ENCODE measurements at places on chromosomes 5 and 9.

GRCh38 chr9:84285381-84285780 is 55.2 kb downstream of the SLC28A3 start:
- DNase-seq, result no peak

DNA sequence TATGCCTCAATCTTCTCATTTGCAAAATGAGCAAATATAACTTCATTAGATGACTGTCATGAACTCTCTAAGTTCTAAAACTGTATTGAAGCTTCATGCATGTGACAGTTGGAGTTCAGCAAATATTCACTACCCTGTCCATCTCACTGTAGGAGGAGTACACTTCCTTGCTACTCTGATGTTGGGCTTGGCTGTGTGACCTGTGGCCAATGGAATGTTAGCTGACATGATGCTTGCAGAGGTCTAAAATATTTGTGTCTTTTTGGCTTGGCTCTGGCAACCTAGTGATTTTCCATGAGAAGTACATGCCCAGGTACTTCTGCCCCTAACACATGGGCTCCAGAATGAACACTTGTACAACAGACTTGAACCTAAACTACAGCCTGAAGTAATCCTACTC is 203.1 kb upstream of the ANKH start:
- no peak for DNase-seq

GRCh38 chr9:32783168-32783891 is at the start of gene TMEM215:
TMEM215 (plus strand) TSS chr9:32783540; CDS start chr9:32784184, 644 bp downstream.
- no peak for DNase-seq

GRCh38 chr5:43485406-43485805 is 1.7 kb upstream of the TMEM267 start:
- DNase-seq, result no peak

- DNase-seq, result no peak
Measured at GRCh38 chr5:134824681-134825080, 21.1 kb upstream of the C5orf24 start.

DNA sequence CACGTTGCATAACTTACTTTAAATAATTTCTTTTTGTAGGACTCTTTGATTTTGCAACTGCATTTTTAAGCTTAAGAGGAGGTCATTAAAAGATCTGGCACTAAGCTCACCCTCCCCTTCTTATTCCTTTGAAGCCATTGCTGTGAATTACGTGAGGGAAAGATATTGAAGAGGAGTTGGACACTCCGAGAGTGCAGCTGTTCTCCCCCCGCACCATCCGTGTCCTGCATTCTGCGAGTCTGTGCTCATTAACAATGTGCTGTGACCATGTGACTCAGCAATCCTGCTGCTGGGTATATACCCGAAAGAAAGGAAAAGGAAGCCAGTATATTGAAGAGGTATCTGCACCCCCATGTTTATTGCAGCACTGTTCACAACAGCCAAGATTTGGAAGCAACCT is 40.0 kb downstream of the NXNL2 start:
- no peak for DNase-seq

GRCh38 chr9:136771907-136772415 is 7.6 kb upstream of the LCN15 start:
- no peak for DNase-seq

DNA sequence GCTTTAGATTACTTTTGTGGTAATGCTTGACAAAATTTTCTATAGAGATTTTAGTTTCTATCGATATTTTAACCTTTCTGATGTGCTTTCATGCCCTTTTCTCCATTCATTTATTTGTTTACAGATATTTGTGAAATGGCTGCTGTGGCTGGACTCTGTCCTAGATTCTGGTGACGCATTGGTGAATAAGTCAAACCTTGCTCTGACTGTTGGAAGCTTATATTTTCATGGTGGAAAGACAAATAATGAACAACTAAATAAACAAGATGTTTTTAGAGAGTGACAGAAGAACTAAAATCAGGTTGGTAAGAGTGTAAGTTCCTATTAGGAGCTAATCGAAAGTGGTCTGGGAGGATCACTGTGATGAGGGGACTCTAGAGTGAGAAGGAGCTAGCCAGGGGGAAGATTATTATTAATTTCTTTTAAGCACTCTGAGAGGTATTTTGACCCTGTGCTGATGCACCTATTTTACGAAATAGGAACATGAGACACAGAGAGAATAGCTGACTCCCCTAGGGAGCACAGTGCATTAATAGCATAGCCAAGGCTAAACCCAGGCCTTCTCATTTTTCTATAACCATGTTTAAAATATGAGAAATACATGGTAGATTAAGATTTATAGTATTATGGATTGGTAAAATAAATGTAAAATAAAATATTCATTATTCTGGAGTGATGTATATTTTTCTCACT is 411.9 kb upstream of the ARRDC3 start:
- DNase-seq, result no peak

DNA sequence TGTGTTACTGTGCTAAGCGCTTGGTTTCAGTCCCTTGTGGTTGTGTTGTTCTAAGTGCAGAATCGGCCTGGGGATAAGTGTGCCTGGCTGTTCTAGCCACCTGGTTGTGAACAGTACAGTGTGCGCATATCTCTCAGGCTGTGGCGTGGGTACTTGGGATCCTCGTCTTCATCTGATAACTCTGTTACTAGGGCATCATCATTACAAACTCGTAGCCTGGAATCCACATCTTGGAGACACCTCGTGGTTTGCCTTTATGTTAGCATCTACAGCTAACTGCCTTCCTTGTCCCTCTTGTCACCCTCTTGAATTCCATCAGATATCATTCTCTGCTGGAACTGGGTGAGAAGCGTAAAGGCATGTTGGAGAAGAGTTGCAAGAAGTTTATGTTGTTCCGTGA is 41.5 kb downstream of the SPTAN1 start:
- no peak for DNase-seq

DNA sequence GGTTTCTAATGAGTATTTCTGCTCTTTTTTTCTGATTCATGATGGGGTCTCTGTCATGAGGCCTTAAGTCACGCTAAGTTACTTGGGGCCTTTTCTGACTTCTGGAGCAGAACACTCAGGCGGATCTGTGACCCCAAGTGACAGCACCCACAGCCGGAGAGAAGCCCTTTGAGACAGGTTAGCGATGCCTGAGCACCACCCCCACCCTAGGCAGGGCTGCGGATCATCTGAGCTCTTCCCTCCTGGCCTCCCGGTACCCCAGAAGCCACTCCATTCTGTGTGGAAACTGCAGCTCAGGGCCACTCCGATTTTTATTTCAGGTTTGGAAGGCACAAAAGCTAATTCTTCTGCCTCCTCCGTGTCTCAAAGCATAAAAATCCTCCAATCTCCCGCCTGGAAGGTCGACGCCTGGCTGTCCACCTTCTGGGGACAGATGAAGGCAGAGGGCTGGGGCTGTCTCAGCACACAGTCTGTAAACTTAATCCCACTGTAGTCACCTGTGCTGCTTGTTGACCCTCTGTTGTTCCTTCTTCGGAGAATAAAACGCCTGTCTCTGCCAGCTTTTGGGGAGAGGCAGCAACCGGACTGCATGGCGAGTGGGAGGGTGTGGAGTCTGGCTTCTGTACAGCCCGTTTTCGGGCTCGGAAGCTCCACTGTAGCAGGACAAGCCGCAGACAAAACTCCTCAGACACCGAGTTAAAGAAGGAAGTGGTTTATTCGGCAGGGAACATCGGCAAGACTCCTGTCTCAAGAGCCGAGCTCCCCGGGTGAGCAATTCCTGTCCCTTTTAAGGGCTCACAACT is 88.8 kb downstream of the SPRY4 start:
- DNase-seq, result no peak

DNA sequence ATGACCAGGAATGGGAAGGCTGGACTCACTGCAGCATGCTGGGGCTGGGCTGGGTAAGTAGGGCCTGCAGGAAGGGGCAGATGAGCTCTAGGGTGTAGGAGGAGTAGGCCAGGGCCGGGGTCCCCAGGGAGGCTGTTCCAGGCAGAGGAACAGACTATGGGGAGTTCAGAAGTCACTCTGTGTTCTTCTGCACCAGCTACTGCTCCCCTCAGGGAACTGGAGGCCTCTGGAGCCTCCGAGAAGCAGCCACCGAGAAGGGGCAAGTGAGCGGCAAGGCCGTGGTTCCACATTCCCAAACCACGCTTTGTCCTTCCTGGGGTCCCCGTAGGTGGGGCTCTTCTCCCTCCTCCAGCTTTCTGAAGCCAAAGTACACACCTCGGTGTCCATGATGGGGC is 8.4 kb upstream of the SLC2A6 start:
- no peak for DNase-seq

GRCh38 chr5:132419502-132420468 is 50.3 kb downstream of the SLC22A5 start:
- peak; percentile 45 for DNase-seq

DNA sequence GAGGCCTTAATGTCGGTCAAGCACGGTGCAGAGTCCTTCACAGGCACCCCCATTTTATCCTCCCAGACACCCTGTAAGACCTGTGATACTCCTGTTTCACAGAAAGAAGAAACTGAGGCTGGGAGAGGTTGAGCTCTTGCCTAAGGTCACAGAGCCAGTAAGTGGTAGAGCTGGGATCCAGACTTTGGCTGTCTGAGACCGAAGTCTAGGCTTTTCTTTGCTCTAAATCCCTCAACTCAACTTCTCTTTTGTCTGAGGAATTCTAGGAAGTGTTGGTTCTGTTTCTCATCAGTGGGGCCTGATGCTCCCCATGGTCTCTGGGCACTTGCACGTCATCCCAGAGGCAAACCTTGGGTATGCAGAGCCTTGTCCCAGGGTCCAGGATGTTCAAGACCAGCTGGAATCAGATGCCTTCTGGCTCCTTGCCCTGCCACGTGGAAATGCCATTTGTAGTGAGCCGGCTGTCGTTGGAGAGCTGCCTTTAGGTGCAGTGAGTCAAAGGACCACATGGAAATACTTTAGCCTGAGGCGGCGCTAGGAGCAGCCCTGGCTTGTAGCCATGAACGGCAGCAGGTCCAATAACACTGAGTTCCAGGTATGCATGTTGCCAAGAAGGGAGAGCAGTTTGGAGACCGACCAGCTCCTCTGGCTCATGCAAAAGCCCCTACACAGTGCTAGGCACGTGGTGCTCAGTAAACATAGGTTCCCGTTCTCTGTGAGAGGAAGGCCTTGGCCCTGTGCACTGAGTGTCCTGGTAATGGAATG is 9.2 kb downstream of the DCANP1 start:
- no peak for DNase-seq

DNA sequence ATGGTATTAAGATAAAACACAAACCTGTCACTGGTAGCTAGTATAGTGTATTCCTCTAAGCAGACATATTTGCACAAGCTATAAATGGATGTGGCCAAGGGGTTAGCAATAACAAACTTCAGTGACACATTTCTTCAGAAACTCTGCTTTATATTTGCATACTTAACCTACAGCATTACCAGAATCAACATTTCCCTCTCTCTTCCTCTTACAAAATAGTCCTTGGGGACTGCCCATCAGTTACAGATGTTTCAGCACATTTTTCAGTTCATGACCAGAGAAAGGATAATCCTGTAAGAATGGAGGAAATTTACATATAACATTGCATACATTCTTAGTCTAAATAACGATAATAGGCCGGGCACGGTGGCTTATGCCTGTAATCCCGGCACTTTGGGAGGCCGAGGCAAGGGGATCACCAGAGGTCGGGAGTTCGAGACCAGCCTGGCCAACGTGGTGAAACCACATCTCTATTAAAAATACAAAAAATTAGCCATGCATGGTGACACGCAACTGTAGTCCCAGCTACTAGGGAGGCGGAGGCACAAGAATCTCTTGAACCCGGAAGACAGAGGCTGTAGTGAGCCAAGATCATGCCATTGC is 25.3 kb upstream of the SLC1A1 start:
- no peak for DNase-seq

DNA sequence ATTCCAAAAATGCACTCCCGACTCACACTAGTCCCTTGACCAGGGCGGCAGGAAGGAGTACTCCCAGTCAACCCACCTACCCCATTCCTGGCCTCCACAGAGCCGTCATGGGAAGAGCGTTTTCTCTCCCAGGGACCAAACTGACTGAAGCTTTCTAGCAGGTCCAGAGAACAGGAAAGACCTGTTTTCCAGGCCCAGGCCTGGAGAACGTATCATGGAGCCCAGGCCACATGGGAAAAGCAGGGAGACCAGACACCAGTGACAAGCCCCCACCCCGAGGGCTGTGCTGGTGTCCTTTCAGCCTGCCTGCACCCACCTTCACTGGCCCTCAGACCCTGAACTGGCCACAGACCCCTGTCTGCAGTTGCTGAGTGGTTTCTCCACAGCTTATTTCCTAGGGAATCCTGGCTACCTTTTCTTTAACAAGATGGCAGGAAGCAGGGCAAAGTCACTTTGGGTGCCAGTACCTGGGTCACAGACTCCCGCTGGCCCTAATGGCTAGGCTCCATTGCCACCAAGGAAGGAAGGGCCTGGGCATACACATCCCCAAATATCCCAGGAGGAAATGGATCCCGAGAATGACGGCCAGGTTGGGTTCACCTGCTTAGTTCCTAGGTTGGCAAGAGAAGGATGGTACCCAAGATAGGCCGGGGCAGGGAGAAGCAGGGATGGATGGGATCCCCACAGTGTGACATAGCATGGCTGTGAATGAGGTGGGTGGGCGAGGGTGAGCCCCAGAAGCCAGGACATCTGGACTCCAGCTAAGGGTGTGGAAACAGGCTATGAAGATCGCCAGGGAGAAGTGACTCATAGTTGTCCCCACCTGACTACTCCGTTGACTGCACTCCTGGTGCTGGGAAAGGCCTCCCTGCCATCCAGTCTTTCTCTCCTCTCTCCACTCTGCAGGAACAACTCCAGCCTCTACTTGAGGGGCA is 12.2 kb downstream of the CCNI2 start:
- DNase-seq, result no peak

DNA sequence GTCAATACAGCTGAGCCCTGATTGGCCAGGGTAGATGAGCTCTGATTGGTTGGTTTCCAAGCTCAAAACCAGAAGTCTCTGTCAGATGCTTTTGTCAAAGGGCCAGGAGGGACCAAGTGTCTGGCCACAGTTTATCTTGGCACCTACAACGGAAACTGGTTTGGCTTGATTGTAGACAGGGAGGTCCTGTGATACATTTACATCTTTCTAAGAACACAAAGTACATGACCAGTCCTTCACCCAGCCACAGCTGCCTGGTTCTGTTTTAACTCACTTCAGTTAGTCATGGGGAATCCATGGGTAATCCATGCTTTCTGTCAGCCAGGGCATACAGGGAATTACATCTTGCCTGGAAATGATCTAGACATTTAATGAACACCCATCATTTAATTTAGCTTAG is 171.2 kb downstream of the SLC12A2 start:
- no peak for DNase-seq

- DNase-seq, result no peak
Measured at GRCh38 chr9:20219437-20219836, 402.9 kb downstream of the MLLT3 start.

DNA sequence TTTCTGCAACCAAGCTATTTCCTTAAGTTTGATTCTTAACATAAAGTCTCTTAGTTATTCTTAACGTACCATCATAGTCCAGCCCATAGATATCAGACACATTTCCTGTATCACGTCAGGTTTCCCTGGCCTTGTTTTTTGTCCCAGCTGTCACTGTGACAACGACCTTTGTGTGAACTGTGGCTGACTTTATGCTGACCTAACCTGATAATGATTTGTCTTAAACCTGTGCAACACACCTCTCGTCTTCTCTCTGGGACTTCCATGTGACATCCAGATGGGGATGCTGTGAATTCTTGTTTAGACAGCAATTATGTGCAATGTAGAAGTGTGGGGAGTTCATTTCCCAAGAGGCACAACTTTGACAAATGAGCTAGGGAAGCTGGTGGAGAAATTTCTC is 662.8 kb downstream of the PTPRD start:
- DNase-seq, result no peak

Measured in stimulated activated CD8-positive, alpha-beta memory T cell treated with anti-CD3 and anti-CD28 coated beads, Interleukin-7, amount 100 ng/mL, for 4 hours (primary cell).